RKO (cell line): ENCODE measurements at places on chromosomes 3 and 15.

GRCh38 chr3:134427400-134428111, 53.3 kb upstream of the AMOTL2 start:
- peak; percentile 98 for DNase-seq

GRCh38 chr15:58705105-58705504, 44.4 kb downstream of the ADAM10 start:
- DNase-seq = no peak

DNA sequence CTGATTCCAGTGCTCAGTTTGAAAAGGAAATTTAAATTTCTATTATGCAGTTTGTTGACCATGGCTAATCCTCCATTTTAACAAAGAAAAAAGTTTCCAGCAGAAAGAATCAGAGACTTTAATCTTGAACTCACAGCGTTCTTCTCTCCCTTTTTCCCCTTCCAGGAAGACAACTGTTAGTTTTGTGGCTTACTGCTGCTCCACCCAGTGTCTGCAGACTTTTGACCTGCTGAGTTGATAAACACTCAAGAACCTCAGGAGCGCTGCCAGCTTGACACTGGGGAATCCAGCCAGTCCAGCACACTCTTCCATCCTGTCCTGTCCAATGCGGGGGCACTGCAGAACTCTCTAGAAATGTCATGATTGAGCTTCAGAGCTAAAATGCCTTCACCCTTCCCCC, 134.6 kb downstream of the LRRC28 start:
- no peak for DNase-seq

- no peak for DNase-seq
Measured at GRCh38 chr15:39584662-39585388, 3.9 kb downstream of the THBS1 start.

GRCh38 chr15:68434021-68434420, 2.1 kb upstream of the ITGA11 start:
- DNase-seq = no peak

DNA sequence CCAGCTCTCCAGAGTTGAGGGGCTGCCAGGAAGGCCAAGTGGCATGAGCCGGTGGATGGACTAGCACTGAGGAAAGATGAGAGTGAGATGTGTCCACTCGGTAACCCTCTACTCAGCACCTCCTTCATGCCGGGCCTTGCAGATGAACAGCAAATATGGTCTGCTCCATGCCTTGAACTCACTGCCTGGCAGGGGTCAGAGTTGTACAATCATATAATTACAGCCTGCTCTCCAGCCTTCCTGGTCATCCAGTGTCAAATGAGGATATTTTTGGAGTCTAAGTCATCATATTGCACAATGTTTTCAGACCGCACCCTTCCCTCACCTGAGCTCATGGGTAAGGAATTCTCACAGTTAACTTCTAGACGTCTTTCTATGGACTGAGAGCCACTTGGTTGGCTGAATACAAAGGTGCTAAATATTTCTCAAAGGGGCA, 4.9 kb downstream of the MGLL start:
- peak; percentile 65 for DNase-seq

DNA sequence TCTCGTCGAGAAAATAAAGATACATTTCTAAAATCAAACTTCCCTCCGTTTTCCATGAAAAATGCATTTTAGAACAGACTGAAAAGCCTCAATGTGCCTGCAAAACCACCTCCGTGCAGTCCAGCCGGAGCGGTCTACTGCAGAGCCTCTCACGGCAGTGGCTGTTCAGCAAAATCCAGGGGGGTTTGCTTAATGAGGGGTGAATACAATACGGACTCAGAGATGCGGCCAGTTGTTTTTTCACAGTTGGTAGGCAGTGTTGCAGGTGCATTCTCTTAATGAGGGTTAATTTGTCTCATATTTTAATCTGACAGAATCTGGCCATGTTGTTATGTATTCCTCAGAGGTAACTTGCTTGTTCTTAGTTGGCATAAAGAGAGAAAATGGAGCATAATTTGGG, 223.0 kb downstream of the EBLN2 start:
- DNase-seq = no peak

GRCh38 chr3:71355862-71356261, 227.7 kb downstream of the FOXP1 start:
- DNase-seq = no peak

DNA sequence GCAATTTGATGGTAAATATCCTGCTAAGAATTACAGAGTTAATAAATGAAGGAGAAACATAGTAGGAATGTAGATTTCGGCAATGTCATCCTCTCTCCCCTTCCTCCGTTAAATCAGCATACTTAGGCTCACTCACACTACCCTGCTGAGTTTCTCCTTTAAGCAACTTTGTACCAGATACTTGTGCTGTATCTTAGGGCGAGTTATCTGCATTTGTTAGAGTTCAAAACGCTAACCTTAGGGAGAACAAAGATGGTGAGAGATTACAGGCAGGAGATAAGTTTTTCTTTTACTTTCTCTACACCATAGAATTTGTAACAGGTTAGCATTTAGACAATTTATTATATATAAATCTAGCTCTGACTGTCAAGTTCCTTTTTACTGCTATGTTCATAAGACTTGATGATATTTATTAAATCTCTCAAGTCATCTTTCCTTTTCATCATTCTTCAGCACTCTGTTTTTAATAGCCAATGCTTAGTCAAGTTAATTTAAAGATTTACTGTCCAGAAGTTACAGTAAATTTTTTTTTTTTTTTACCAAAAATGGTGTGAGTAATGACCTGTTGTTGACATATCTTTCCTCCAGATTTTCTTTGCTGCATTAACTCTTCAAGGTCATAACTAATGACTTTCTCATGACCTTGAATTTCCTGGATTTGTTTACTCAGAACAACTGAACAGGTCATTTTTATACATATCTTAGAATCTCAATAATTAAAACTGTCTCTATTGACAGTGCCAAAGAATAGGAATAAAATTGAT, 22.2 kb downstream of the SUCNR1 start:
- DNase-seq = no peak

DNA sequence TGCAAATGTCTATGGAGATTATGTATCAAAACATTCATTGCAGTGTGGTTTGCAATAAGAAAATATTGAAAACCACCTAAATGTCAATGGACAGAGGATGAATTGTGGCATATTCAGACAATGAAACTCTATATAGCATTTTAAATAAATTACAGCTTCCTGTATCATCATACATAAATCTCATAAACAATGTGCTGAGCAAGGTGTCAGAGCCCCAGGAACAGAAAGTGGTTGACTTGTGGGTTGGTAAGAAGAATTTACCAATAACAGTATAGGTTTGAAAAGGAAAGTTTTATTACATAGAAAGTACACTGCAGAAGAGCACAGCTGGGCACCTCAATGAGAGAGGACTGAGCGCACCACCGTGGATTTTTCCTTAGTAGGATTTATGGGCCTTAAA, 75.2 kb downstream of the ZMAT3 start:
- no peak for DNase-seq

DNA sequence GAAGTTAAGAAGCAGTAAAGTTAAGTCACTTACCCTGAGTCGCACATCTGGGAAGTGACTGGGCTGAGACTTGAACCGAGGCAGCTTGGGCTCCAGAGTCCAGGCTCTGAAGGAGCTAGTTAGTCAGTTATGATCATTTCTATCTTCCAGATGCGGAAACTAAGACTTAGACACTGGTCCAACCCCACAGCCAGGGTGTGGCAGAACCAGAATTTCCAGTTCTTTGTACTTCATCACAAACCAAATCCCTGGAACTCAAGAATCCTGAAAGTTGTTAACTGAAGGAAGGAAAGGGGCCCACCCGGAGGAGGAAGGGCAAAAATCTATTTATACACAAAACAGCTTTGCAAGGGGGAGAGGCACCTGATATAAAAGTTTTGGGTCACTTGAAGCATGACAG, 389.9 kb downstream of the SHQ1 start:
- no peak for DNase-seq

DNA sequence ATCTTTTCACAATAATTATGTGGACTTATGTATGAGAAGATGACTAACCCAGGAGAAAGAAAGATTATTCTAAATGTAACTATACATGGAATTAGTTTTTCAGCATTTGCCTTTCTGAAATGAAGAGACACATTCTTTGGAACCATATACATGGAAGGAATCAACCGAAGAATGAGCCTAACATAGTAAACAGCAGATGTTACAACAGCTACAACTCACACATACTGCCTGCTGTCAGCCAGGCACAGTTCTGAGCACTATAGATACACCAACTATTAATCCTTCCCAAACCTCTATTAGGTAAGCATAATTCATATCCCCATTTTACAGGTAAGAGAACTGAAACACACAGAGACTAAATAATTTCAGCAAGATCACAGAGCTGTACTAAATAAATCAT, 840.0 kb downstream of the ROBO1 start:
- no peak for DNase-seq

GRCh38 chr3:146163584-146163983, 2.6 kb upstream of the PLOD2 start:
- DNase-seq = peak; percentile 25

DNA sequence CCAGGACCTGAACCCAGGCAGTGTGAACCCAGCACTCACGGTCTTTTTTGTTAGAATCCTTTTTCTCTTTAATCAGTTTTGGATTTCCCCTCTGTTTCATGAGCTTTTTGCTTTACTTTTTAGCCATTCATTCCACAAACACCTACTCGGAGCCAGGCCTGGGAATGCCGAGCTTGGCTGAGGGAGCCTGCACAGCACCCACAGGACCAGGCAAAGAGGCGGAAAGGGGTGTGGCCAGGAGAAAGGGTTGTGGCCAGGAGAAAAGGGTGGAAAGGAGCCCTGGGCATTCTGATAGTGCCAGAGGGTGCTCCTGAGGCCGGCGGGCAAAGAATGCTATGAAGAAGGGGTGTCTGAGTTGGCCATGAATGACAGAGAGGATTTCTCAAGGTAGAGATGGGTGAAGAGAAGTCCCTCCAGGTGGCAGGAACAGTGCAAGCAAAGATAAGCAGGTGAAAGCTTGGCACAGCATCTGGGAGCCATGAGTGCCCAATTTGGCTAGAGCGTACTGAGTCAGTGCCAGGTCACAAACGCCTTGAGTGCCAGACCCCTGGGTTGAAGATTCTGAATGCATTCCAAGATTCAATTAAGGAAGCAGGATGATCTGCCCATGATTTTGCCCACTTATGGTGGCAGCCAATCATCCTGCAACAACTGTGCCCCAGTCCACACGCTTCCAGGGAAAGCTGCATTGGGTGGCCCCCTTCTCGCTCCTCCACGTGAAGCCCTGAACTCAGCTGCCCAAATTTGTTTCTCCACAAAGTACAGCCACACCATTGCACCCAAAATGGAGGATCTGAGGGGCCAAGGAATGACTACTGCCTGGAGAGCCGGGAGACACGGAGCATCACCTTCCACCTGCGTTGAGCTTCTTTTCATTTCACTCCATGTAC, 157.2 kb downstream of the XXYLT1 start:
- no peak for DNase-seq

GRCh38 chr3:139326707-139327106, 17.1 kb upstream of the MRPS22 start:
- no peak for DNase-seq

- DNase-seq = no peak
Measured at GRCh38 chr3:66101901-66102300, 63.2 kb upstream of the MAGI1 start.

DNA sequence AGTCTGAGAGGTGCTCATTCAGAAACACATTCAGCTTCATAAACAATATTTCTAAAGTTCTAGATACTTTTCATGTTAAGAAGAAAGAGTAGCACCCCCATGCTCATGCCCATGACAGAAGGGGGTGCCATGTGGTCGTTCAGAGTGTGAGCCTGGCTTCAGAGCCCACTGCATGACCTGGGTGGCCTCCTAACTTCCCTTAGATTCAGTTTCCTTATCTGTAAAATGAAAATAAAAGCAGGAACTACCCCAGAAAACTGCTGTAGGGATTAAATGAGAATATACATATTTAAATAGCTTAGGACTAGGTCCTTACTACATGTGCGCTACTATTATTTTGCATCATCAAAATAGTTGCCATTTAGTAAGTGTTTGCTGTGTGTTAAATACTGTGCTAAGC, 69.2 kb downstream of the ABHD5 start:
- DNase-seq = no peak

GRCh38 chr3:157027861-157028745, 131.8 kb downstream of the CCNL1 start:
- DNase-seq = no peak

DNA sequence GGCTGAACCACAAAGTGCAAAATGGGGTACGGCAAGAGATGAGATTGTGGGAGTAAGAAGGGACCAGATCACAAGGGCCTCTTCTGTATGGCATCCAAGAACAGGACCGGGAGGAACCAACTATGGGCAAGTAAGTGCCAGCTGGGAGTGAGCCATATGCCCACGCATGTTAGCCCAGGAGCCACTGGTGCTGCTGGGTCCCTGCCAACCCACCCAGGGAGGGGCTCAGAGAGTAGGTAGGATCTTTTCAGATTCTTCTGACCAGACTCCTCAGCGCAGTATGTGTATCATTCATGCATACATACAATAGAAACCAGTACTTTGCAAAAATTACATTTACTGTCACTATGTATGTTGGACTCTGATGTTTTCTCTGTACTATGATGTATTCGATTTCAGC, 54.0 kb downstream of the RAB11A start:
- no peak for DNase-seq

DNA sequence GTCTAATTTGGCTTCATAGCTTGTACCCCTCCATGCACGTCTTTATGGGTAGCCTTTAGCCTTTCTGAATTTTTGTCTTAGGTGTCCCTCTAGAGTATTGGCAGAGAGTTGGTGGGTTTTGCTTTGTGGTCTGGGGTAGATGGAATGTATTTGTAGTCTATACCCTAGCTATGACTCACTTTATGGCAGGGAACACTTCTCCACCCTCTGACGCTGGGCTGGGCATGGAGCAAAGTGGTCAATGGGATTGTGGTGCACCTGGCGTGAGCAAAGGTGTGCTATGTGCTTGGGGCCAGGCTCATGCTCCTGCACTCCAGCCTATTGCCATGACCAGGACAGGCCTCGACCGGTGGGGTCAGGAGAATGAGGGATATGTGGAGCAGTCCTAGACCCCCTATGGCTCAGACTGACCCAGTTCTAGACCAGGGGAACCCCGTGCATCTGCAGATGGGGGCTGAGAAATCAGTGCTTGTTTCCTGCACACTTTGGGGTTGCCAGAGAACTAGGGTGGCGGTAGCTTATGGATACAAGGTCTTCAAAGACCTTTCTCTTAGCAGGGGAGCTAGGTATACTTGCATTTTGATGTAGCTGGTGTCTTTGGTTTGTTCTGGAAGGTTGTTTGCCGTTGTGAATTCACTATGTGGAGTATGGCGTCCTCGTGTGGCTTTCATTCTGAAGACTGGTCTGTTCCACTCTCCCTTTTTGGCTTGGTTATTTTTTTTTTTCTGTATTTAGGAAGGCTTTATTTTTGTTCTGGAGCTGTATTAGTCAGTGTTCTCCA, 49.4 kb upstream of the RPL32 start:
- DNase-seq = no peak

DNA sequence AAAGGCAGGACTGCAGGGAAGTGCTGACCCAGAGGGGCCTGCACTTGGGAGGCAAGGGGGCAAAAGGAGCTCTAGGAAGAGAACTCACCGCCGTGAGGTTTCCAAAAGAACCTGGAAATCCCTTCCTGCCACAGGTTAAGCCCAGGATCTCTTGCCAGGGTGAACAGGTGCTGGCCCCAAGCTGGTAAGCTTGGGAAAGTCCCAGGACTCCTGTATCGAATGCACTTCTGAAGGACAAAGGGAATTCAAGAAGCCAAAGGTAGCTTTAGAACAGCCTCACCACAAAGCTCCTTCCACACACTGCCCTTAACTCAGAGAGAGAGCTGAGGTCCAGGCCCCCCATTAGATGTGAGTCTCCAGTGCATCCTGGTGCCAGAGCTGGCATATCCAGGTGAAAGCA, 11.9 kb upstream of the SKIC8 start:
- no peak for DNase-seq
